ENCODE measurements at places on chromosomes 3 and 15. TPM values are rescaled to one million over a fixed set of nuclear protein-coding genes. Genes with fewer than 3 reads are reported as not detected.

Gene CFAP44
- polyA plus RNA-seq, result 13.5 TPM

Gene POLR2M
- 99.2 TPM for polyA plus RNA-seq

Gene SCN11A
- polyA plus RNA-seq, result 1.4 TPM

Gene GREM1
- 0.23 TPM for polyA plus RNA-seq

GRCh38 chr3:132662212-132662611 is 2.1 kb downstream of the UBA5 start:
- DNase-seq, result no peak

GRCh38 chr15:35102186-35102585 is 17.1 kb upstream of the NANOGP8 start:
- no peak for DNase-seq

DNA sequence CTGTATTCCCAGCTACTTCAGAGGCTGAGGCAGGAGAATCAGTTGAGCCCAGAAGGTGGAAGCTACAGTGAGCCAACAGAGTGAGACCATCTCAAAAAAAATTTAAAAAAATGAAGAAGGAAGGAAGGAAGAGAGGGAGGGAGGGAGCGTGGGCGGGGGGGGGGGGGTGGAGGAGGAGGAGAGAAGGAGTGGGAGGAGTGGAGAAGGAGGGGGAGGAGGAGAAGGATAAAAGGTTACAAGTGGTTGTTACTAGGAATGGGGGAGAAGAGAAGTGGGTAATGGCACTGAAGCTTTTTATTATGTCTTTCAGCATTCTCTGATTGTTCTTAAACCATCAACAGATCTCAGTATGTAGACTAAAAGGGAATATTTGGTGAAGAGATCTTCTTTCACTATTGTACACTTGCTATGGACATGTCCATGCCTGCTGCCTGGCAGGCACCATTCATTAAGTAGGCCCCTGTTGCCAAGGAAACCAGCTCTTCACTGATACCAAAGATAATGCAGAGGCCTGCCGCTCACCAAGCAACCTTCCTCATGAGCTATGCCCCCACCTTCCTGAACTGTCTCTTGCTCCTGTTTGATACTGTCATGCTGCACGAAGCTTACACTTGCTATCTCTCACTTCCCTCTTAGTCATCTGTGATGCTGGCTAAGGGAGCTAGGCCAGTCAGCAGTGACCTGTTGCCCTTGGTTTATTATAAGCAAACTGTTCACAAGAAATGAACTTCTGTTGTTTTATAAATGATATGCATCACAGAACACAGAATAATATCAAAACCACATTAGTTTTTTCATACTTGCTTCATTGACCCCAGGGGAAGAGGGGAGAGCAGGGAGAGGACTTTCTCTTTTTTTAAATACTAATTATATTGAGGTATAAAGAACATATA is 23.1 kb downstream of the EPM2AIP1 start:
- no peak for DNase-seq

DNA sequence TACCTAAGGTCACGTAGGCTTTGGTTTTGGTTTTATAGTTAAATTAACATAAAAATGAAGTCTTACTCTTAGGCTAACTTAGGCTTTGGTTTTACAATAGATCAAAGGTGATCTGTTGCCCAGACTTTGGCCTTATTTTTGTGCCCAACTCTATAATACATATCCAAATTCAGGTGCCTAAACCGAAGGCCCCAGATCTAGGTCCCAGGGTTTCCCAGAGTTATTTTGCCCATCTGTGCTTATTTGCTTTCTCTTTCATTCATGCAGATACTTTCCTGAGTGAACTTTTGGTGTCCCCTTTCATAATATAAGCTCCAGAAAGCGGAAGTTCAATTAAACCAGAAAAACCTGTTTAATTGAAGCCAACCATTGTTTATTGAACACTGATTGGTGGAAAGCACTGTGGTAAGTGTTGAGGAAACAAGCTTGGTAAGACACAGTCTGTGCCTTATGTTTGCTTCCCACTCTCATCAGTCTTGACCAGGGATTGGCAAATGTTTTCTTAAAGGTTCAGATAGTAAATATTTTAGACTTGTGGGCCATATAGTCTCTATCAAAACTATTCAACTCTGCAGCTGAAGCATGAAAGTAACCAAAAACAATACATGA is 209.7 kb downstream of the WDR72 start:
- no peak for DNase-seq

- no peak for DNase-seq
Observed at GRCh38 chr3:89740881-89741177, 633.4 kb downstream of the EPHA3 start.

GRCh38 chr3:106183762-106184391 is 315.1 kb upstream of the CBLB start:
- no peak for DNase-seq

GRCh38 chr15:38226608-38227266 is 25.9 kb upstream of the SPRED1 start:
- DNase-seq, result no peak

GRCh38 chr3:45666757-45667431 is 22.3 kb upstream of the SACM1L start:
- DNase-seq, result no peak

All from left renal cortex interstitium (tissue), 4 donors.